Activated naive CD8-positive, alpha-beta T cell treated with anti-CD3 and anti-CD28 coated beads for 36 hours (primary cell): ENCODE measurements at places on chromosomes 12 and 14.
A peak's percentile ranks its signal among the peaks of the same experiment; 100 is the strongest.

GRCh38 chr12:13587721-13588390, 391.3 kb downstream of the EMP1 start:
- DNase-seq, result no peak

DNA sequence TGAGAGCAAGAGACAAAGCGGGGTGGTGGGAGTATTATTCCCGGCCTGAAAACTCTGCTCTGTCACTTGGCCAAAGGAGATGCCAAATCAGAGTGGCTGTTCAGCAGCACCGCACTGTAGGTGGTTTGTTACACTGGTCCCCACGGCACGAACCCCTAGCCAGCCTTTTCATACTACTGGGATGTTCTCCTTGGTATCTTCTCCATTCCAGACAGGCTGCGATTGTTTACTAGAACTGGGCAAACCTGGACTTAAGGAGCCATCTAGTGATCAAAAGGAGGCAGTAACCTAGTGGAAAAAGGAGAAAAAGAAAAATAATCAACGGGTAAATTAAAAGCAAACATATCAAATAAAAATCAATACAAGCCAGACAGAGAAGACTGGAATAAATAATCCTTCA, 58.9 kb upstream of the TMTC2 start:
- DNase-seq, result no peak

DNA sequence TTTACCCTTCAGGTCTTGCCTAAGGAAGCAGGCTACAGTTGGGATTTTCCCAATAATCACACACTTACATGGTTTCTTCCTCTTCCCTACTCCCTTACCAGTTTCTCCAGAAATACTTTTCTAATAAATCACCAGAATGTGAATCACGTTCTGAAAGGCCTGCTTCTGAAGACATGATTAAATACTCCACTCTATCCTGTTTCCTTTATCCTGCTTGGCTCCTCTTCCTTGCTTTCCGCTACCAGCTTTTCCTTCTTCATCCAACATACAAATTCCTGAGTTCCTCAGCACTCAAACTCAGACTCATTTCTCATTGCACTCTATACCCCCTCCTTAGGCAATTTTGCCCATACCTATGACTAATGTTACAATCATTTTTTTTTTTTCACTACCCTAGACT, 118.3 kb downstream of the MGAT4C start:
- DNase-seq, result no peak

- no peak for DNase-seq
Observed at GRCh38 chr14:100777366-100777817, 48.5 kb upstream of the MEG3 start.

DNA sequence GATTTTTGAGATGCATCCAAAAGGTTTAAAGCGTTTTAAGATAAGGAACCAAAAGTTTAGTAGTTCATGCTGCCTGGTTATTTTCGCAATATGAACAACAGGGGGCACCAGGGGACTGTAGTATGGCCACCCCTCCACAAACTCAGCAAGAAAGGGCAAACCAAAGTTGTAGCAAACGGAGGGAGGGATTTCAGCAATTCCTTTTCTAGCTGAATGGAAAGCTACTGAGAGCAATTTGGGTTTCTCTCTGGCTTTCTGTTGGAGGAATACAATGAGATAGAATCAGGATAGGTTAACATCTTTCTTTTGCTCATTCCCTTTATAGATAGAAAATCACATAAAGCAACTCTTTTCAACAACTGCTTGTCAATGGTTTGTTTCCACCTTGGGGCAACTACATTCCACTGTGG, 62.5 kb downstream of the DRAM1 start:
- peak; percentile 26 for DNase-seq

- DNase-seq, result no peak
Observed at GRCh38 chr12:62846491-62846890, 88.5 kb downstream of the PPM1H start.

GRCh38 chr12:88529531-88530488, 50.5 kb downstream of the KITLG start:
- no peak for DNase-seq

DNA sequence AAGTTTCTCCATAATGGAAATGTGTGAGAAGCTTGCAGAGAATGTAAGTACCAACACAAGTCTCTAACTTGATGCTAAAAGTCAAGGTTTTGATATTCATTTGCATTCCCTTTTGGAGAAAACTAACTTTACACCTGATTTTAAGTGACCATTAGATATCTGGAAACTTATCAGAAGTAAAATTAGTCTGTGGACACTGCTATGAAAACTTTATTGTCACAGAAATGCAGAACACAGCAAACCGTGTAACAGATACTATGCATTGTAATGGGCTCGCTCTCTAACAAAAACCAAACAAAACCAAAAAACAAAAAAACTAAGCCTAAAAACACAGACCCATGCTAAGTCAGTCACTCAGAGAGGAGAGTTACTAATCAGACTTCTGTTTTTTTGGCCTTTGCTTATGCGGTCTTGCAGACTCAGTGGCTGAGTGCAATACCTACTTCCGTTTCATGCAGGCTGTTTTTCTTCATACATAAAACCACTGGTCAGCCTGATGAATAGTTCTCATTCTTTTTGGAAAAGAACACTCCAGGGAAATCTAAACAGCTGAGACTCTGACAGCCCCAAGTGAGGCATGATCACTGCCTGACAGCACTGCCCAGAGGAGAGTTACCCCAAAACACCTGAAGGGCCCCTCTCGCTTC, 35.7 kb downstream of the NRDE2 start:
- DNase-seq, result no peak

DNA sequence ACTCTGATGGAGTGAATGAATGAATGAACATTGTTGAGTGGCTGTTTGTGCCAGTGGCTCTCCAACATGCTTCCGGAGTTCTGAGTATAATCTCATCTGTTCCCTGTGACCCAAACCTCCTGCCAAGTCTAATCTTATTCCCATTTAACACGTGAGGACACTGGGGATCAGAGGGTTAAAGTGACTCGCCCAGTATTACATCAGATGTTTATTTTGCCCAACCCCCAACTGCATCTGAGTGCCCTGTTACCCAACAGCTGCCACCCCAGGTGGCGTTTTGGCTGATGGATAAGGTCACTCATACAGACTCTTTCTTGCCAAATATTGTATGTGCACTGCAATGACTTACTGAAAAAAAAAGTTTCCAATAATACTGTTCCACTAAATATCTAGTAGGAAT, 210.9 kb downstream of the EXOC5 start:
- DNase-seq, result no peak

DNA sequence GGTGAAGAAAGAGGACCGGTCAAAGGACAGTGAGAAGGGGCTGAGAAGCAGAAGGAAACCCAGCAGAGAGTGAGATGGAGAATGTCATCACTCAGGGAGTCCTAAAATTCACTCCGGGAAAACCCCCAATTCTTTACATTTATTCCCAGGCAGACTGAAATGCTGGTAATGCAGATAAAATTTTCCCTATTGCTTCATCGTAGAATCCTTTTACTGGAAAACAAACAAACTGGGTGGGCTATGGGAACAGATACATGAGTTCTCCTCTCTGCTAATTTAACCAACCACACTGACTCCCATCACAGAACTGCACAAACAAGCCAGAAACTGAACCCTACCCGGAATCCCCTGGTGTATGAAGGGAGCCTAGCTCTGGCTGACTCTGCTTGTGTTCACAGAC, 20.9 kb downstream of the HEBP1 start:
- no peak for DNase-seq

DNA sequence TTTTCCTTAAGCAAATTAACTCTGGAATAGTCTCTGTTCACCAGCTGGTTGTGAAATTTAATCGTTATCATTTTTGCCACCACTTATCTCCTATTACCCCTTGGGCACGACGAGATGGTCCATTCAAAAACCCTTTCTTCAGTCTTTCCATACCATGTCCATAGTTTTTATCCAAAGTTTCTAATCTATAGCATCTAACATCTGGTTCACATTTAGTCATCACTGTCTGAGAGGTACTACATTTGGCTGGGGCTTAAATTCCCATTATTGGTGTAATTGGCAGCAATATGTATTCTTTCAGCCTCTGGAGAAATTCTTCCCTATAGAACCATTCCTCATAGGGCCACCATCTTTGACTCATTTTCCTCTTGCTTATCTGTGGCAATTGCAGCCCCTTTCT, 163.5 kb downstream of the CCER1 start:
- no peak for DNase-seq

- no peak for DNase-seq
Observed at GRCh38 chr14:83004456-83005006, 1470.9 kb upstream of the SEL1L start.

DNA sequence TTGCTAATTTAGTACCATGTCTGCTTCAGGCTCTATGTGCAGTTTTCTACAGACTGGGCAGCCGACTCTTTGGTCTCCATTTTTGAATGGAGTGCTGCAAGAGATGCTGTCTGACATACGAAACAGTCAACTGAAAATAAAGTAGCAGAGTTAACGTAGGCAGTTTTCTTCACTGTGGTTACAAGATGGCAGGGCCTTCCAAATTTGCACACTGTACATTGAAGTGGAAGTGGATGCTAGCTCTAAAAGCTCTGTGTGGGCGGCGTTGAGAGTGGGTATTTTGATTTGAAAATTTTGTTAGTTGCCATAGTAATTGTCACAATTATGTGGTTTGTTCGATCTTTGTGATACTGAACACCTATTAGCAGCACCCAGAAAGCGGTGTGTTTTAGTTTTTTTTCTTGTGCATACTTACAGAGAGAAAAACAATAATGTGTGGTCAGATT, 154.9 kb upstream of the ATP2B1 start:
- DNase-seq, result peak; percentile 60

DNA sequence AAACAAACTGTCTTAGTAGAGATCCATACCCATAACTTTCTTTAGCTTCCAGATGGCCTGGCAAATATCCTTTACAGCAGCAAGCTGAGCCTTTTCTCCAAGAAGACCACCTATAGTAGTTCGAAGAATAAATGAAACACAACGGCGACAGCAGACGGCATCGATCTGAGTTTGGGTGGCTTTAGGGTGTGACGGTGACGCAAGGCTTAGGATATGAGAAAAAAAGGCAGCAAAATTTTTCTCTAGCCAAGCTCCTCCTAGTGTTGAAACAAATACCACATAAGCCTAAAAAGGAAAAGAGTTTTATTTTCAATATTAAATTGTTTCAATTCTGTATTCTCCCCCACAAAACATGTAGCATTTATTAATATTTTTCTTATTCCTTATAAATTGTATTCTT, 33.3 kb downstream of the HEATR5A start:
- no peak for DNase-seq

DNA sequence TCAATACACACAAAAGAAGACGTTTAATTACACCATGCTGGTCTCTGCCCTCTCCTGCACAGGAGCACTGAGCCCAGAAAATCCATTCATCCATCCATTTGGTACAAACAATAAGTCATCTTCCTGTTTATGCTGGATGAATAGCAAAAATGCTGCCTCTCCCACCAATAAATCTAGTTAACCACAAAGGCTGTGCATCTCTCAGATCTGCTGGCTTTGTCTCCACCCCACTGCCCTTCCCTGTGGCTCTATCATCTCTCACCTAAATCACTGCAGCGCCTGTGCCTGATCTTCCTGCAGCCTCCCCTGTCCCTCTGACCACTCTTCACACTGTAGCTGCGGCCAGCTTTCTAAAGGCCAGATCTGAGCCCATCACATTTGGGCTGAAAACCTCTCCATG, 72.9 kb upstream of the DDX11 start:
- DNase-seq, result no peak

DNA sequence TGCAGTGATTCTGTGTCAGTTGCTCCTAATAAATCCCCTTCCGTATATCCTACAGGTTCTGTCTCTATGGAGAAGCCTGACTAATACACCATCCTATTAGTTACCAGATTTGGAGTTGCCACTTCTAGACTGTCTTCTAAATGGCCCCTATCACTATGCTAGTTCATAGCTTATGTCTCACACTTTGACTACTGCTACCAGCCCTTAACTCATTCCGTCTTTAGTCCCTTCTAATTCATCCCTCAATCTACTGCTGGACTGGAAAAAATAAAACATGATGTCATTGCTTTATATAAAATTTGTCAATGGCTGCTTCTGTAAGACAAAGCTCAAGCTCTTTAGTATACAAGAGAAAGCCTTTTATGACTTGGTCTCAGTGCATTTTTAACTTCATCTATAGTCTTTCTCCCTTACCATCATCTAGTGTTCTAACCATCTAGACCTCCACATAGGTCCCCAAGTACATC, 99.5 kb downstream of the PPP1R12A start:
- no peak for DNase-seq

DNA sequence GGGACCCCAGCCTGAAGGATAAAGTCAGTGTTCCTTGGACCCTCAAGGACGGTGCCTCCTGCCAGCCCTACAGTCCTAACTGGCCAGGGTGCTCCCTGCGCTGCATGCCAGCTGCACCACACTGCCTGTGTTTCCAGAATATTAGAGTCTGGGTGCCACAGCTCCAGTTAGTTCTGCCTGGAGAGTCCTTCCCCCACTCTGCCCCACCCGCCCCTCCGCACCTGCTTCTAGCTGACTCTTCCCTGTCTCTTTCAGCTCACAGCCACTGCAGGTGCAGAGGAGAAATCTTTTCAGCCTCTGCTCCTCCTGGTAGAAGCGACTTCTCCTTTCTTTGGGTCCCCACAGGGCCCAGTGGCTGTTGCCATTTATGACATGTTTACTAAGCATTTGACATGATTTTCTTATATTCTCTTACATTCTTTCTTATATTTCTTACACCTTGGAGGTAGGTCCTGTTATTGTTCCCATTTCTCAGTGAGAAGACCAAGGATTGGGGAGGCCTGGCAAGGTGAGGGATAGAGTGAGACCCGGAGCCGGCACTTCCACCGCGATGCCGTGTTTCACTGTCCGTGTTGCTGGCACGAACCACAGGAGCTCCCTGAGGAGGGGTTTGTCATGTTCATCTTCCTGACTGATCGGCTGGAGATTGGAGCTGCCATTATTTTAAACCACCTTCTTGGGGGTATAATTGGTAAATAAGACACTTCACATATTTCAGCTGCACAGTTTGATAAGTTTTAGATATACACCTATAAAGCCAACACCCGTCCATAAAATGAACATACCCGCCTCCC, 29.4 kb downstream of the SYNE3 start:
- no peak for DNase-seq

GRCh38 chr14:90440021-90440451, 43.2 kb downstream of the CALM1 start:
- DNase-seq, result no peak

DNA sequence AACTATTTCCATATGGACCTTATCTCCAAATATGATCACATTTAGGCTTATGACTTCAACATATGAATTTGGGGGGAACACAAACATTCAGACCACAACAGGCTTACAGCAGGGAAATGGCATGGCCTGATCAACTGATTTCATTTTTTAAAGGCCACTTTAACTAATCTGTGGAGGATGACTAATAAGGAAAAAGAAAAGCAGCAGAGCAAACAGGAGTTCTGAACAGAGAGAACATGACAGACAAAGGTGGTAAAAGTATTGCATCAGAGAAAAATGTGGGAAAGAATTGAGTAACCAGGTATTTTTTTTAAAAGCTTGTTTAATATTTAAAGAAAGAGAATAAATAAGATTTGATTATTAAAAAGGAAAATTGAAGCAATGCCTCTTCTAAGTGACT, 366.1 kb upstream of the TMPO start:
- no peak for DNase-seq

DNA sequence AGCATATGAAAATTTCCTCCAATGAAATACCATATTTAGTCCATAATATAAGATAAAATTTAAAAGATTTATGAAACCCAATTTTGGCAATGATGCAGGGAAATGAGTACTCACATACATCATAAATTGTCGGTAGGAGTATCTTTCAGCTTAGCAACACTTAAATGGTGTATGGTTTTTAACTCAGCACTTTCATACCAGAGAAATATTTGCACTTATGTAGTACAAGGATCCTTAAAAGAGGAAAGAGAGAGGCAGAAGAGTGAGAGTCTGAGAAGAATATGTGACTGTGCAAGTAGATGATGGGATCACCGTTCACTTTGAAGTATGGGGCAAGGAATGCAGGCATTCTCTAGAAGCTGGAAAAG, 379.3 kb upstream of the DCN start:
- no peak for DNase-seq
